ENCODE measurements at places on chromosomes 1 and 21.

DNA sequence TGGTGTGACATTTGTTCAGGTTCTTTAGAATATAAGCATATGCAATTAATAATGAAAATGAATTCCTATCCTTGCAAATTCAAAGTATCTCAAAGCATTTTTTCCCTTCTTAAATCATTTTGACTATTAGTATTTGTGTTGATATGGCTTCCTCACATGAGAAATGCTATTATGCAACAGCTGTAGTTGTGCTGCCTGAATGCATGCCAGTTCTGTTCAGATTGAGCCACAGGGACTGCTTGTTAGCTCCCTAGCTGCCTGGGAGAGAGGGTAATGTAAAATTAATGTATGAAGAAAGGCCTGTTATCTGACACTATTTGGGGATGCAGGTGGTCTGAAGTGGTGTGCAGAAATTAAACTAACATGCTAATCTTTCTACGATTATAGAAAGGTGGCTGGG, 45.5 kb downstream of the CACHD1 start:
- DNase-seq = peak; percentile 40

DNA sequence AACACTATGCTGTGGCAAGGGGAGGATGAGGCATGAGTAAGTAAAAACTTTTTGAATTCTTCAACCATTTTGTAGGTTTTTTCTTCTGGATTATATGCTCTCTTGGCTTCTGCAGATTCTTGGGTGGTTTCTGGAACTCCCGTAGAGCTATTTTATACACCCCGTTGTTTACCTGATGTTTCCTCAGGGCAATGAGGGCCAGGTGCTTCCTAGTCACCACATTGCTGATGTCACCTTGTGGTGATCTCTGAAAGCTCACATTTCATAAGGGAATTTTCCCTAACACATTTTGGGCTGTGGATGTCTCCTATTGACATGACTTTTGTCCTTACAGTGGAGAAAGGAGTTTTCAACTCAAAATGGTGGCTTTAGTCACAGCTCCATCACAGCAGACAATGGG, 356.6 kb downstream of the PLA2G4A start:
- DNase-seq = no peak

DNA sequence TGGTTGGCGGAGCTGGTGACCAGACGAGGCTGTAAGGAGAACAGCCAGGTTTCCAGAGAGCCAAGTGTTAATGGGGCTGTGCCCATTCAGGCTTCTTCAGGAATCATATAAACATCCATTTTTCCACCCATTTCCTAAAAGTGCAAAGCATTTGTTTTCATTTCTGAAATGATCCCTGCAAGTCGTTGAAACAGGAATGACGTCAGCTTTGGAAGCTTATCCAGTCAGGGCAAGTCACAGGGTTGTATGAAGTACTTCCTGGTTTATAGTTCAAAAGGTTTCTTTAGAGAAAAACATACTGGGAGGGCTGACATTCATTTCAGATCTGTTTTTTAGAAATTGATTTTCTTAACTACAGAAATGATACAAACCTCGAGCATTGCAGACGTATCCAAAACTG, 29.2 kb downstream of the IGSF5 start:
- no peak for DNase-seq

DNA sequence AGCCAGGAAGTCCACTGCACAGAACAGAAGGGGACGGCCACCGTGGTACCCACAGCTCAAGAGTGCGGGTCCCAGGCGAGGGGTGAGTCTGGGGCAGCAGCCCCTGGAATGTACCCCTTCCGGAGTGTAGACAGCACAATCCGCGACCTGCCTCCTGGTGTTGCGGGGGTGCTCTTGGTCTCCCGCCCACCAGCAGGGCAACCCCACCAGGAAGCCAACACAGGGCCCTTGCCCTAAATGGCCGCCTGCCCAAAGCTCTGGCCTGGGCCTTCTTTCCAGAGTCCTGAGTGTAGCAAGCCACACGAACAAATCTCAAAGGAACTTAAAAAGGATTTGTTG, 1.1 kb upstream of the SLC19A1 start:
- no peak for DNase-seq

DNA sequence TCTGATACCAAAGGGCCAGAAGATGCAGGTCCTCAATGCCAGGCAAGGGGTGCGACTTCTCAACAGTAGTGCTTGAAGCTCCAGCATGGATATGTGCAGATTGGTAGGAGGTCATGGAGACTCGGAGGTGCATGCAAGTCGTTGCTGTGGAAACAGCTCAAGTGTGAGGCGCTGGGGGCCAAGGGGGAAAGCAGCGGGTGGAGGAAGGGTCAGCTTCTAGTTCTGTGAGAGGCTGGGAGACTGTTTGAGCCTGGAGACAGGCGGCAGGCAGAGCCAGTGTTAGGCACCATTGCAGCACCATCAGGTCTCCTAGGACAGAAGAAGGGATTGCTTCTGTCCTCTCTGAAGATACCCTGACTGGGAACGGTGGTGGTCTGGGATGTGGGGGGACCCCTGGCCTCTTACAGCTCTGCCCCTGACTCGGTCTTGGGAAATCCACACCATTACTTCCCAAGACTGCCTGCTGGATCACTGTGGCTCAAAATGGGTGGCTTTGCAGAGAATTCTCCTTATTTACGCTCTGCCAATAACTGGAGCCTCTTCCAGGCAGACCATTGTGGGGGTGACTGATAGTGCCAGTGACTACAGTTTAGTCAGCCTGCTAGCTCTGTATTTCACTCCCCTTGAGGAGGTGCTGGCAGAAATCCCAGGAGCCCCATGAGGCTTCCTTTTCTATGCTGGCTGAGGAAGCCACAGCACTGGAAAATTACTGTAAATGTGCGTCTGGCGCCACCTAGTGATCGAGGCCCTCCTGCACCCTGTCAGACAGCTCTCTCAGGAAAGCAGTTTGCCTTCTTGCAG, 46.3 kb upstream of the VANGL1 start:
- peak; percentile 91 for DNase-seq

- DNase-seq = peak; percentile 78
Measured at GRCh38 chr1:17439250-17440073, at the start of gene RCC2. TSS of gene RCC2 (minus strand) at chr1:17439677. CDS start at chr1:17438514, 1,163 bp downstream.

DNA sequence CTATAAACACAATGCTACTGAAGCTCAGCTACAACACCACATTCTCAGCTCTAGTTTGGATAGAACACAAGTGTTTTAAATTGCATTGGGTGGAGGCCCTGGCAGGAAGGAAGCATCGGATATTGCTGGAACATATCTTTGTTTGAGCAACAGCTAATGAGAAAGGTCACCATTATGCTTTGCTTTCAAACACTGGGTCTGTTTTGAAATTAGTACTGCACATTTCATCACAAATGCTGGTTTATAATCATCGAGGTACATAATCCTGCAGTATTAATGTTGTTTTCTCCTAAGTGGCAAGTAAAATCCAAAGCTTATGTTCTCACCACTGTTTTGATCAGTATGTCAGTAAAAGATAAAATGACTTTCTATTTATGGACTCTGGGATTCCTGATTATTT, 61.5 kb upstream of the ARHGAP29 start:
- no peak for DNase-seq

GRCh38 chr1:91038582-91038981, 16.7 kb upstream of the ZNF644 start:
- DNase-seq = no peak

GRCh38 chr1:6489799-6490180, 1.7 kb downstream of the PLEKHG5 start:
- peak; percentile 76 for DNase-seq

GRCh38 chr1:244187310-244187709, 136.2 kb downstream of the ZBTB18 start:
- DNase-seq = no peak

DNA sequence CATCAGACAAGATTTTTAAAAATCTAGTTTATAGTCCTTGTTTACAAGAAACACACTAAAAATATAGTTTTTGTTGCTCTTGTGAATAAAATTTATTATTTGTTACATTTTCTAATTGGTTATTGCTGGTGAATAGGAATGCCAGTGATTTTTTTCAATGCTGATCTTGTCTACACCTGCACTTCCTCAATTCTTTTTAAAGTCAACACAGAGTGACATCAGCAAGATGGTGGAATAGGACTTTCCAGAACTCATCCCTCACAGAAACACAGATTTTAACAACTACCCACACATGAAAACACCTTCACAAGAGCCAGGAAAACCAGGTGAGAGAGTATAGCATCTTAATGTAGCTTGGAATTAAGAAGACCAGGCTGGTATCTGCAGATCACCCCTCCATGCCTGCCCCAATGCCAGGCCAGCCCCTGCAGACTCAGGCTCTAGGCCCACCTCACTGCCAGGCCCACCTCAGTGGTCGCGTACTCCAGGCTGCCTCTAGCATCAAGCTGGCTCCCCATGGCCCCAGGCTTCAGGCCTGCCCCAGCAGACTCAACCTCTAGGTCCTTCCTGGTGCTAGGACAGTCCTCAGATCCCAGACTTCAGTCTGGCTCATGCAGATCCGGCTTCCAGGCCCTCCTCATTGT, 117.6 kb downstream of the WDR3 start:
- DNase-seq = no peak

DNA sequence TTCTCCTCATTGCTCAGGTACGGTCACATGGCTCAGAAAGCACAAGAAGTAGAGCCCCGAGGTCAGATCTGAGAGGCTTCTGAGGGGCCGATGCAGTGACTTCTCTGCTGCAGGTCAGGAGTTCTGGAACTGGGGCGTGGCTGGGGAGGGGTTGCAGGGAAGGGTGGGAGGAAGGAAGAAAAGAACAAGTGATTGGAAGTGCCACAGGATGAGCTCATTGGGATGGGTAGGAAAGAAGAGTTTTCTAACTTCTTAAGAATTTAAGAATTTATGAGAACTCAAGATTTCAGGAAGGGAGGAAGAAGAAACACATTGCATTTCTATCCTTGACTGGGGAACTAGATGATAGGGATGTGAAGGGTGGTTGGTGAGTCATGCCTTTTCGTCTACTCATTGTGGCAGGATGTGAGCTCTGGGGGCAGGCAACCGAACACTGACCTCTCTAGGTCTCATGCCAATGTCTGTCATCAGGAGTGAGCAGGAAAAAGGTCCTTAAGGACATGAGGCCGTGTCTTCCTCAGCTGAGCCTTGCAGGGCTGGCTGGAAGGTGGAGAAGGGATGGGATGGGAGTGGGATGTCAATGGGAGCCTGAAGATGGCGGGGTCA, 497 bp downstream of the FCRLB start:
- no peak for DNase-seq

- DNase-seq = no peak
Measured at GRCh38 chr1:205840146-205840923, 9.6 kb downstream of the PM20D1 start.

DNA sequence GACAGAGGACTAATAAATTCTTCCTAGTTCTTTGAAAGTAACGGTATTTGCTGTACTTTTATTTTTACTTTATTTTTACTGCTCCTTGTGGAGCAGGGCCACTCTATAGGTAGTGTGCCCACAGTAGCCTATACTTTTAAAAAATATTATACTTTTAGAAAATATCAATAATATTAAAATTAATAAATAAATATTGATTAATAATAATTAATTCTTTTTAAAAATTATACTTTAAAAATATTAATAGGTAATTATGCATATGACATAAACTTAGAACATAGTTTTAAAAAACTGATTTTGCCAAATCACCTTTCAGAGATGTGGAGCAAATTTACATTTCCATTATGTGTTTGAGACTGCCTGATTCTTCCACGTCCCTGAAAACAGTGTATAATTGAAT, 30.8 kb downstream of the ZBED6 start:
- DNase-seq = no peak

DNA sequence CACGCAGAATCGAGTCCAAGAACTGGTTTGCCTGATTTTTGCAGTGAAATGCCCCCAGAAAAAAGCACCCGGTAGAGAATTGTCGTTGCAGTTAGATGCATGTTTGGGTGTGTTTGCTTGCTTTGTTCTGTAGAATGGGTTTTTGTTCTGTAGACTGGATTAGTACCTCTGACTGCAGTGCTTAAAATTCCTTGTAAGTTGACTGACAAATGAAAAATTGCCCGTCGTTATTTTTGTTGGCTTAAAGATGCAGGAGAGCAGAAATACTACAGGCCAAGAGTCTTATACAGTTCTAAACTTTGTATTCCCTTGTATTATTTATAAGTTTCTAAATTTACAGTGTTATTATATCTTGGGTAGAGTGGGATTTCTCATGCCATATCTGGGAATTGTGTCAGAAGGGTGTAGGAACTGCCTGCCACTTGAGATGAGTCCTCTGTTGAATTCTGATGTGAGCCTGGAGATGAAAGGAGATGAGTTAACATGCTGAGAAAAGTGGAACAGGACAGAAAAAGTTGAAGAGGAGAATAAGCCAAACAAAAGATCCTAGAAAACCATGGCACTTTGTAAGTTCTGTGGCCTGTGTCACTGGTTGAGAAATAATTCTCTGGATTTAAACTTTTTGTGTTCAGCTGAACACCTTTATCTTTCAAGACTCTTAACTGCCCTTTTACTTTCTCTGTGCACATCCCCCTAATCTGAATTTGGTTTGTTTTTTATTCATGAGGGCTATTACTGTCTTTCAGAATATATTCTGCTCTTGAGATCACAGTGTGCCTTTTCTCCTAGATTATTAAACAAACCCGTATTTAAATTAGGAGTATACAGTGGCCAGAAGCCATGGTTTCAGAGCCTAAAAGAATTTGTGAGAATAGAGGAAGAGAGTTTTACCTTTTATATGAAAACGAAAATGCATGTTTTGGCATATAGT, 1.4 kb downstream of the DESI2 start:
- DNase-seq = no peak

GRCh38 chr1:23718482-23718881, 24.8 kb upstream of the ELOA start:
- DNase-seq = no peak

DNA sequence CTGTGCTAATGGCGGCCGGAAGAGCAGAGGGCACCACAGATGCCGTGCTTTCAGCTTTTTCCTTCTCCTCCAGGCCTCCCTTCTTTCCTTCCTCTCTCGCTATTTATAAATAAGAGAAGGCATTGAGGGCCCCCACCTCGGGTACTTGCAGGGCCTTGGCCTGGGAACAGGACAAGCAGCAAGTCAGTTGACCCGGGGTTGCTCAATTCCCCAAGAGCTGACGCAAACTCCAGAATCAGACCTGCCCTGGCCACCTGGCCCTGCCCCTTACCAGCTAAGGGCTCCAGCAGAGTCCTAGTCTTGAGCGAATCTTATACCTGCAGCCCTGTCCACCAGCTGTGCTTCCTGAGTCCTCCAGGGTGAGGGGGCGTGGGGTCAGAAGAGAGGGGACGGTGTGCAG, 13.5 kb downstream of the TNFRSF1B start:
- DNase-seq = no peak

GRCh38 chr1:198320759-198321158, 164.0 kb downstream of the NEK7 start:
- DNase-seq = no peak

Measured in right hindlimb (tissue), 1 donor.